Naive thymus-derived CD8-positive, alpha-beta T cell (primary cell): ENCODE measurements at places on chromosomes 16 and 17.

DNA sequence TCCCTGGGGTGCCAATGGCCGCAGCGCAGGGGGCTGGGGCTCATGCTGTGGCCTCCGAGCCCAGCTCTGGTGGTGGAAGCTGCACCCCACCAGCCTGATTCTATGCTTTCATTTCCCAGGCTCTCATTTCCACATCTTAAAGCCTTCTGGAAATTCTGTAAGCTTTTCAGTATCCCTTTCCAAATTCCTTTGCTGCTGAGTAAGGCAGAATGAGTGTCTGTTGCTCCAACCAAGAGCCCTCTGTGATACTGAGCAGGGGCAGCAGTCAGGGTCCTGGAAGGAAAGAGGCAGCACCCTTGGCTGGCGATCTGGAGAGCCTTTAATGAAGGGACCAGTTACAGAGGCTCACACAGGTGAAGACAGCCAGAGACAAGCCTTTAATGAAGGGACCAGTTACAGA is 79.5 kb upstream of the FOXF1 start:
- H3K4me3 ChIP-seq: no peak overlapping the region
- H3K27ac ChIP-seq: no peak overlapping the region
- H3K36me3 ChIP-seq: no peaks in the 10 kb centered on the region
- no peak for DNase-seq
- H3K4me1 ChIP-seq: no peaks in the 10 kb centered on the region
- H3K27me3 ChIP-seq: peaks cover 12% of the 10 kb centered on the region

DNA sequence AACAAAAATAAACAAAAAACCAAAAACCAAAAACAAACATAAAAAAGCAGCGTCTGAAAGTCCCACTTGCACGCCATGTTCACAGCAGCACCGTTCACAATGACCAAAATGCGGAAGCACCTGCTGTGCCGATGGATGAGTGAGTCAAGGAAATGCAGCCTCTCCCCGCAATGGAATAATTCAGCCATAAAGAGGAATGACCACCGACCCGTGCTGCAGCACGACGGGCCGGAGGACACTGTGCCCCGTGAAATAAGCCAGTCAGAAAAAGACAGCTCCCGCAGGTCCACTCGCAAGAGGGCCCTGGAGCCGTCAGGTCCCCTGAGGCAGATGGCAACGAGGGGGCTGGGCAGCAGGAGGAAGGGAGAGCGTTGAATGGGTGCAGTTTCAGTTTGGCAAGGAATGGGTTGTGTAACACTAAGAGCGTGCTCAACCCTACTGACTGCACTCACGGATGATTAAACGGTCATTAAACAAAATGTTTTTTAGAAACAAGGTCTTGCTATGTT is 5.1 kb downstream of the CLCN7 start:
- H3K27me3 ChIP-seq: no peaks in the 10 kb centered on the region
- no peaks in the 10 kb centered on the region for H3K36me3 ChIP-seq
- no peak overlapping the region for H3K27ac ChIP-seq
- no peak overlapping the region for H3K4me3 ChIP-seq
- H3K4me1 ChIP-seq: peaks cover 55% of the 10 kb centered on the region

- H3K27me3 ChIP-seq: no peaks in the 10 kb centered on the region
- no peaks in the 10 kb centered on the region for H3K36me3 ChIP-seq
- no peak overlapping the region for H3K4me3 ChIP-seq
- H3K27ac ChIP-seq: no peak overlapping the region
- H3K4me1 ChIP-seq: peaks cover 43% of the 10 kb centered on the region
- DNase-seq: no peak
These were observed 528 bp downstream of the PER1 start for GRCh38 chr17:8151641-8152111.

- no peaks in the 10 kb centered on the region for H3K4me1 ChIP-seq
- H3K27ac ChIP-seq: no peak overlapping the region
- no peak for DNase-seq
- H3K4me3 ChIP-seq: no peak overlapping the region
These were observed 101.8 kb upstream of the CCL1 start for GRCh38 chr17:34464812-34465211.

- H3K4me3 ChIP-seq: peak overlapping the region; percentile 88
- H3K36me3 ChIP-seq: no peaks in the 10 kb centered on the region
- peak overlapping the region; percentile 81 for H3K27ac ChIP-seq
- peaks cover 20% of the 10 kb centered on the region for H3K4me1 ChIP-seq
These were observed 2.1 kb downstream of the GSE1 start for GRCh38 chr16:85615014-85615851.

DNA sequence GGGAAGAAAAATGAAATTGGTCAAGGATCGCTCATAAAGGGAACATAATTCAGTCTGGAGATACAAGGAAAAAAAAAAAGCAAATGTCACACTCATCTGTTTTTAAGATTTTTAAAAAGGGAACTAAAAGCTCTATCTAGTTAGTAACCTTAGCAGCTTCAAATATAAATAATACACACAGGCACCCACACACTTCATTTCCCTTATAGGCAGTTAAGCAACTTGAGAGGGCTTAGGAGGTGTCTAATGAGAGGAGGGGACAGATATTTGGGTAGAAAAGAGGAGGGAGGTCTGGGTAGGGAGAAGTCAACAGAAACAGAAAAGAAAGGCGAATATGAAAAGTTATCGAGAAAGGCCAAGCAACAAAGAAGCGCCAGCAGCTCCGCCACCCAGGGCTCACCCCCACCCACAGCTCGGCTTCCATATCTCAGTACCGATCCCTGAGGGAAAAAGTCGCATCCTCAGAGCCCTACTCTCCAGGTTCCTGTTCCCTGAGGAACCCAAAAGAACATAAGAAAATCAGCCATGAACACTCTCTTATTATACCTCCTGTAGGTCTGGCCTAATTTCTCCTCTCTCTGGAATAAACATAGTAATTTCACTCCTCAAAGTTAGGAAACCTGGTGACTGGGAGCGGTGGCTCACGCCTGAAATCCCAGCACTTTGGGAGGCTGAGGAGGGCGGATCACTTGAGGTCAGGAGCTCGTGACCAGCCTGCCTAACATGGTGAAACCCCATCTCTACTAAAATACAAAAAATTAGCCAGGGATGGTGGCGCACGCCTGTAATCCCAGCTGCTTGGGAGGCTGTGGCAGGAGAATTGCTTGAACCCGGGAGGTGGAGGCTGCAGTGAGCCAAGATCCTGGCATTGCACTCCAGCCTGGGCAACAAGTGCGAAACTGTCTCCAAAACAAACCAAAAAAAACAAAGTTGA is 69.6 kb upstream of the RCVRN start:
- DNase-seq: no peak
- H3K27me3 ChIP-seq: no peaks in the 10 kb centered on the region
- peaks cover 20% of the 10 kb centered on the region for H3K4me1 ChIP-seq
- no peak overlapping the region for H3K27ac ChIP-seq
- H3K36me3 ChIP-seq: no peaks in the 10 kb centered on the region

DNA sequence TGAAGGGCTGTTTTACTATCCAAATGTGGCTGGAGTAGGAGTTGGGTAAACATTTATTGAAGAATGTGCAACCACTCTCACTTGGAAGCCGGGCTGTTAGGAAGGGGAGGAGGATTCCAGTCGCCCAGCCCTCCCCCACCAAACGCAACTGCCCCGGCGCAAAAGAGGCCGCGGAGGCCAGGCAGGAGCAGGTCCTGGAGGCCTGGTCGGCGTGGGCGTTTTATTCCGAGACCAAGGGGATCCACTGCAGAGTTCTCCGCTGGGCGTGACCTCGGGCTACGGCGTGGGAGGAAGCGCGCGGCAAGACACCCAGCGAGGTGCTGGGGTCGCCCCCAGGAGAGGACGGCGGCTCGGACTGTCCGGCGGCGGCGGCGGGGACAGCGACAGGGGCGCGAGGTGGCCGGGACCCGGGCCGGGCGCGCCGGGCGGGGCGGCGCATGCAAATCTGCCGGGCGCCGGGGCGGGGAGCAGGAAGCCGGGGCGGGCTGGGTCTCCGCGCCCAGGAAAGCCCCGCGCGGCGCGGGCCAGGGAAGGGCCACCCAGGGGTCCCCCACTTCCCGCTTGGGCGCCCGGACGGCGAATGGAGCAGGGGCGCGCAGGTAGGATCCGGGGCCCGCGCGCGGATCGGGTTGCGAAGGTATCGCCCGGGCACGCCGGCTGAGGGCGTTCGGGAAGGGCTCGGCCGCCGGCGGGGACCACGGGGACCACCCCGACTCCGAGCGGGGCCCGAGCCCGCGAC is at the start of gene IL4R:
Gene IL4R, plus strand, starts transcription at position 553 of the 739 bp plus-strand sequence. CDS start 26,230 bp downstream, outside the sequence.
- no peaks in the 10 kb centered on the region for H3K36me3 ChIP-seq

GRCh38 chr17:1031711-1032110 is 34.8 kb downstream of the TIMM22 start:
- H3K36me3 ChIP-seq: peaks cover 5% of the 10 kb centered on the region
- H3K27ac ChIP-seq: no peak overlapping the region
- no peaks in the 10 kb centered on the region for H3K4me1 ChIP-seq
- DNase-seq: no peak

GRCh38 chr17:2192367-2193057 is 111.1 kb downstream of the SMG6 start:
- peaks cover 6% of the 10 kb centered on the region for H3K36me3 ChIP-seq
- peak overlapping the region; percentile 73 for H3K4me3 ChIP-seq
- DNase-seq: peak; percentile 77

DNA sequence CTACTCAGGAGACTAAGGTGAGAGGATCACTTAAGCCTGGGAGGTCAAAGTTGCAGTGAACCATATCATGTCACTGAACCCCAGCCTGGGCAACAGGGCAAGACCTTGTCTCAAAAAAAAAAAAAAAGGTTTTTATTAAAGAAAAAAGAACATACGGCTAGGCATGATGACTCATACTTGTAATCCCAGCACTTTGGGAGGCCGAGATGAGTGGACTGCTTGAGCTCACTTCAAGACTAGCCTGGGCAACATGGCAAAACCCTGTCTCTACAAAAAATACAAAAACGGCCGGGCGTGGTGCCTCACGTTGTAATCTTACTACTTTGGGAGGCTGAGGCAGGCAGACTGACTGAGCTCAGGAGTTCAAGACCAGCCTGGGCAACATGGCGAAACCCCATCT is 38.4 kb downstream of the RANBP10 start:
- no peak overlapping the region for H3K4me3 ChIP-seq
- H3K27ac ChIP-seq: no peak overlapping the region
- H3K4me1 ChIP-seq: peaks cover 4% of the 10 kb centered on the region
- no peaks in the 10 kb centered on the region for H3K27me3 ChIP-seq
- peaks cover 3% of the 10 kb centered on the region for H3K36me3 ChIP-seq

- H3K27ac ChIP-seq: no peak overlapping the region
- peaks cover 17% of the 10 kb centered on the region for H3K36me3 ChIP-seq
- no peaks in the 10 kb centered on the region for H3K27me3 ChIP-seq
- no peak overlapping the region for H3K4me3 ChIP-seq
- DNase-seq: no peak
- H3K4me1 ChIP-seq: no peaks in the 10 kb centered on the region
These were observed 26.1 kb downstream of the LGALS3BP start for GRCh38 chr17:78953356-78954350.
